ENCODE measurements at places on chromosomes 13 and 19.
A peak's percentile ranks its signal among the peaks of the same experiment; 100 is the strongest.

- no peak for DNase-seq
Measured at GRCh38 chr19:48635966-48636858, 967 bp downstream of the DBP start.

DNA sequence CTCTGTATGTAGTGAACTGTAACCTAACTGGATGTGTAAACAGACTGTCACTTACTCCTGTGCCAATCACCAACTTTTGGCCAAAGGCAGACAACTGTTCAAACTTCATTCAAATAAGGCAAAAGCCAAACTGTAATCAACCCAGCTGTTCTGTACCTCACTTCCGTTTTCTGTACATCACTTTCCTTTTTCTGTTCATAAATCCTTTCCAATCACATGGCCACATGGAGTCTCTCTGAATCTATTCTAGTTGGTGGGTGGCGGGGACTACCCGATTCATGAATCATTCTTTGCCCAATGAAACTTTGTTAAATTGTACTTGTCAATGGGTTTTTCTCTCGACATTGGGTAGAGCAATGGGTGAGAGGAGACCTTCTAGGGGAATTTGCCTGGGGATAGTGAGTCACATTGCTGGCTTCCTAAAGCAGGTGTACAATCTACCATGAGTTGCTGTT, 178.3 kb upstream of the RFC3 start:
- DNase-seq: peak; percentile 4

GRCh38 chr19:5345895-5346386, 5.3 kb upstream of the PTPRS start:
- no peak for DNase-seq

GRCh38 chr19:8506402-8506957, 4.0 kb upstream of the PRAM1 start:
- DNase-seq: no peak

GRCh38 chr19:57829316-57829715, 783 bp upstream of the ZNF587B start:
- DNase-seq: no peak

Data from suppressor macrophage treated with lipopolysaccharide for 4 hours (primary cell).